Pulmonary artery endothelial cell (primary cell): ENCODE measurements at places on chromosomes 5 and 9. TPM values are rescaled to one million over a fixed set of nuclear protein-coding genes. Genes with fewer than 3 reads are reported as not detected.
A peak's percentile ranks its signal among the peaks of the same experiment; 100 is the strongest.

TRIM52 gene
- total RNA-seq, result 4.2 and 8.0 TPM in 2 replicates

DNA sequence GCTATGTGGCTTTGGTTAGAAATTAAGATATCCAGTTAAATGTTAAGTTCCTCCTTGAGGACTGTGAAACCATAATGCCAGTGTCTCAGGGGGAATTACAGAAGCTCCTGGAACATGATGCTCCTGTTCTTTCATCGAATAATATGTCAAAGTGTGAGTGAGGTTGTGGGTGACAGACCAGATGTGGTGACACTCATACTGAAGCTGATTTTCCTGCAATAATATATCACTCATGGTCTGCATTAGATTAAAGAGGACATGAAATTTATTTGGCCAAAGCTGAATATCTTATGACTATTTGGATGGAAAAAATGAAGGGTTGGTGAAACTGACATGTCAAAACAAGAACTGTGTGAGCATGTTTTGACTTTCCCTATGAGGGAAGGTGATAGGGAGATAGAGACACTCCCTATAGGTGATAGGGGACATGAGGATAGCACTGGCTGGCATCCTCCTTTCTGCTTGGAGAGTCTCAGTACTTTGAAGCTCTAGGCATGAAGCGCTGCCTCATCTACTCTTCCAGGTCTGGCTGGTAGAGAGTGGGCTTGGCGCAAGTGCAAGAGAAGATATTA, 173.5 kb downstream of the ARHGEF28 start:
- DNase-seq, result no peak

LCN1 gene
- not detected in 2 replicates for total RNA-seq

DNA sequence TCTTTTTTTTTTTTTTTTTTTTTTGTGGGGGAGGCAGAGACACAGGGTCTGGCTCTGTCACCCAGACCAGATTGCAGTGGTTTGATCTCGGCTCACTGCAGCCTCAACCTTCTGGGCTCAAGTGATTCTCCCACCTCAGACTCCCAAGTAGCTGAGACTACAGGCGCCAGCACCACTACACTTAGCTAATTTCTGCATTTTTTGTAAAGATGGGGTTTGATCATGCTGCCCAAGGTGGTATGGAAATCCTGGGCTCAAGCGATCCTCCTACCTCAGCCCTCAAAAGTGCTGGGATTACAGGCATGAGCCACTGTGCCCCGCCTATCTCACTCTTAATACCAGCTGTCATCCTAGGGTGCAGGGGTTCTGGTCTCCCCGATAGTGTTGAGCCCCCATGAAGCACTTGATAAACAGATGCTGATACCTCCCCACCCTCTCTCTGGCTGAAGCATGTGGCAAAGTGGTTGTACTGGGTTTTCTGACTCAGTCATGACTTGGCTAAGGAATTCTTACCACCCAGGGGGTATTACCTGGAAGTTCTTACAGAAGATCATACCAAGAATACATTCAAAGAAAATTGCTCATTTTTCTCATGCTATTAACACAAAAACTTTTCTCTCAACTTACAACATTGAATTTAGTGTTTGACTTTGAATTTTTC, 110.2 kb upstream of the DAPK1 start:
- DNase-seq, result no peak

DNA sequence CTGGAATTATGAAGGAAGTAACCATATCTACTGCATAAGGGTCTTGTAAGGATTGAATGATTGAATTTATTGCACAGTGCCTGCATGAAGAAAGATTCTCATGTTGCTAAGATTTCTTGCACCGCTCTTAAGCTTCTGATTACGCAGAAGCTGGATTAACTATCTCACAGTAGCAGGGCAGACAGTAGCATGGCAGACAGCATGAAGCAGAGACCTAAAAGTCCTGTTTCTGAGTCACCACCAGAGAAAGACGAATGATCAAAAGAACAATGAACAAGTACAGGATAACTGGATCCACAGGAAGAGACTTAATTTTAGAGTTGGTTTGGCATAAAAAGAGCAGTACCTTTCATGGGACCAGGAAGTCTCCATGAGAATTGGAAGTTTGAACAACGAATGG, 142.4 kb downstream of the MAPKAP1 start:
- DNase-seq, result no peak

PPIP5K2 gene
- 32.6 and 44.2 TPM in 2 replicates for total RNA-seq

GRCh38 chr5:59767681-59768151, 125.8 kb downstream of the PDE4D start:
- no peak for DNase-seq

- DNase-seq, result no peak
These were observed 42.8 kb upstream of the LHFPL2 start for GRCh38 chr5:78691084-78691960.

TLE1 gene
- 42.4 and 54.5 TPM in 2 replicates for total RNA-seq

HMHB1 gene
- total RNA-seq, result not detected in 2 replicates

PCDHB7 gene
- total RNA-seq, result 0.28 and 0.40 TPM in 2 replicates

DNA sequence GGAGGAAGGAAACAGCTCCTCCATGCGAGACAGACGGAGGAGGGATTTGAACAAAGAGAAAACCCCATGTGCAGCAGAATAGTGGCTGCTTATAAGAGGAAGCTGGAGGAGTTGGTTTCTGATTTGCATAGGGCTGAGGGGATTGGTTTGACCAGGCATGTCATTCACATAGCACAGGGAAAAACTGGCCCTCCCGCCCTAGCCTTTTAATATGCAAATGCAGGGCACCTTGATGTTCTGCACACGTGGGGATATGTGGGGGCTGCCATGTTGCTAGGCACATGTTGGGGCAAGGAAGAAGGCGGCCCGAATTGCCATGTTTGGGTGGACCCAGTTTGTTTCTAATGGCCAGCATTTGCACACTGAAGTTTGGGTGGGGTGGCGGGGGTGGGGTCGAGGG, 42.2 kb downstream of the OSMR start:
- DNase-seq, result no peak

DNA sequence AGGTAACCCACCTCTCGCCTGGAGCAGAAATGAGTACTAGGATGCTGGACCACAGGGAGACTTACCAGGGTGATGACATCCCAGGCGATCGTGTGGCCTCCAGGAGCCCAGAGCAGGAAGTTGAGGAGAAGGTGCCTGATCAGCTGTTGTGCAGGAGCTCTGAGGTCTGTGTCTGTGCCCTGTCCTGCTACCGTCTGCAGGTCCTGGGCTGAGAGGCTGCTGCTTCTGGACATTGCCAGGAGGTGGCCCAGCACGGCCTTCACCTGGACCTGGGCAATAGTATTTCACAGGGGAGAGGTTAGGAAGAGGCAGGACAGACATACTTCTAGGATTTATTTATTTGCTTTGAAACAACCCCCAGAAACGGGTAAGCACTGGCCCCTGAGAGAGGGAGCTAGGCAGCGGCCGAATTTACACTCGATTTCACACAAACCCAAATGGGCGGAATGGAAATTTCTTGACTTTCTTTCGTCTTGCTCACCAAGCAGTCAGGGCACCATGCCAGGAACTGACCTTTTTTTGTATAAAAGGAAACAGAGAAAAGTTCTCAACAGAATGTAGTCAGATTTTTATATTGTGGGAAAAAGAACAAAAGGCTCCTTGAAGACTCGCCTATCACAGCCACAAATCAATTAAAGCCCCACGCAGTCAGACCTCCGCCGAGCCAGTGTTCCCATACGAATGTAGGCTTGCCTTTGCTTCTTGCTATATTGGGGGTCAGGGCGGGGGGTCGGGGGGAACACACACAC, 210.3 kb downstream of the FANCC start:
- peak; percentile 47 for DNase-seq

- no peak for DNase-seq
These were observed 38.4 kb downstream of the ROR2 start for GRCh38 chr9:91911657-91912056.

GRCh38 chr9:110536822-110537221, 42.7 kb downstream of the SVEP1 start:
- DNase-seq, result no peak

DNA sequence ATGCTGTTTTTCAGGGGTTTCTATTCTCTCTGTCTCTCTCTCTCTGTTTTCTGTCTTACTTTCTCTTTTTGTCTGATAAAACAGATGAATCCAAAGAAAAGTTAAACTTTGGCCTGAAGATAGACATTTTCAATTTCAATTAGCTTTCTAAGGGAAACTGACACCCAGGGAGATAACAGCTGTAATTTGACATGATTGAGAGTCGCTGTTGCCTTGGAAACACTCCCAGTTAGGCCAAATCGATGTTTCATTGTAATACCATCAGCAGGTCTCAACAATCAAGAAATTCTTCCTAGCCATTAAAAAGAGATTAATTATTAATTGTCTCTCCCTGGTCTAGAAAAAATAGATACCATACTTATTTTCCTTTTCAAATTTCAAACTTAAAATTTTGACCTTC, 53.0 kb downstream of the ENTREP1 start:
- no peak for DNase-seq

GRCh38 chr5:7794823-7795222, 56.1 kb downstream of the CFAP90 start:
- DNase-seq, result no peak

SLC4A9 gene
- not detected in 2 replicates for total RNA-seq

PTGES gene
- 0.18 TPM in 1 of 2 replicates, not detected in the other for total RNA-seq

DNA sequence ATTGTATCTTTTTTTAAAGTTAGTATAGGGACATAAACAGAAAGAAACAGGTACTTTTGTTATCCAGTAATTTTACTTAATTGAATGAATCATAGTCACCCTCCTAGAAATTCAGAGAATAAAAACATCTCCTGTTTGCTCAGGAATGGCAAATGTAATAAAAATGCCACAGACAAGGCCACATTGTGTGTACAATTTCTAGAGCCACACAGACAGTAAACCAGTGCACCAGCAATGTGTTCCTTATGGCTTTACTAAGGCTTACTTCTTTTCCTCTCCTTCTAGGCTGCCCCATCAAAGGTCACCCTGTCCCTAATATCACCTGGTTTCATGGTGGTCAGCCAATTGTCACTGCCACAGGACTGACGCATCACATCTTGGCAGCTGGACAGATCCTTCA, 145.5 kb downstream of the SAXO1 start:
- DNase-seq, result no peak

DNA sequence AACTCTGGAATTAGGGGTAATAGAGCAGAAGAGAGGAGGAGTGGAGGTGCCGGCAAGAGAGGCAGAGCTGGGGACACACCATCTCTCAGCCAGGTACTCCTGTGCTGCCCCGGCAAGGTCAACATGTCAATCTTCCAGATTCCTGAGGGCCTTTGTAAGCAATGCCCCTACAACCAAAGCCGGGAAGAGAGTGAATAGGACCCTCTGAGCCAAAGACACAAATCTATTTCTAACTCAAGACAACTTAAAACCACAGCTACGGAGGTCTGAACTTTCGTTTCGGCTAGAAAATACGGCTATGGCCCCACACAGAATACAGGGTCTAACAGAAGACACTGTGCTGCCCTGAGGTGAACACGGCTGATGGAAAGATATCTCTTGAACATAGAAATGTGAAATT, 66.6 kb downstream of the SERINC5 start:
- DNase-seq, result no peak

LHFPL2 gene
- 40.0 and 56.3 TPM in 2 replicates for total RNA-seq

SARDH gene
- total RNA-seq, result 0.20 and 0.35 TPM in 2 replicates

DNA sequence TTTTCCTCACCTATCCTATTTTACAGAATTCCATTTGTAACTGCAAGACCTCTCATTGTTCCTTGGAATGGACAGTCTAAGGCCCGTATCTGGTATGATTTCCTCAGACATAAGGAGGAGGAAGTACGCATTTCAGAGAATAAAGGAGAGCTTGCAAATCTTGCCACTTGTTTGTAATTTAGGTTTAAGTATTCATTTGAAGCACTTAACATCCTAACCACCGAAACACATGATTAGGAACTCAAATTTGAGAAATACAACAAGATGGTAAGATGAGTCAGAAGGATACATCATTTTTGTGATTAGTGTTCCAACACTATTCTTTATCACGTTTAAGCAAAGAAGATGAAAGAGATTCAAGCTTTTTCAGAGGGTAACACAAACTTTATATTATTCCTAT, 3.9 kb upstream of the ZCCHC9 start:
- DNase-seq, result no peak

GMCL2 gene
- not detected in 2 replicates for total RNA-seq

DNA sequence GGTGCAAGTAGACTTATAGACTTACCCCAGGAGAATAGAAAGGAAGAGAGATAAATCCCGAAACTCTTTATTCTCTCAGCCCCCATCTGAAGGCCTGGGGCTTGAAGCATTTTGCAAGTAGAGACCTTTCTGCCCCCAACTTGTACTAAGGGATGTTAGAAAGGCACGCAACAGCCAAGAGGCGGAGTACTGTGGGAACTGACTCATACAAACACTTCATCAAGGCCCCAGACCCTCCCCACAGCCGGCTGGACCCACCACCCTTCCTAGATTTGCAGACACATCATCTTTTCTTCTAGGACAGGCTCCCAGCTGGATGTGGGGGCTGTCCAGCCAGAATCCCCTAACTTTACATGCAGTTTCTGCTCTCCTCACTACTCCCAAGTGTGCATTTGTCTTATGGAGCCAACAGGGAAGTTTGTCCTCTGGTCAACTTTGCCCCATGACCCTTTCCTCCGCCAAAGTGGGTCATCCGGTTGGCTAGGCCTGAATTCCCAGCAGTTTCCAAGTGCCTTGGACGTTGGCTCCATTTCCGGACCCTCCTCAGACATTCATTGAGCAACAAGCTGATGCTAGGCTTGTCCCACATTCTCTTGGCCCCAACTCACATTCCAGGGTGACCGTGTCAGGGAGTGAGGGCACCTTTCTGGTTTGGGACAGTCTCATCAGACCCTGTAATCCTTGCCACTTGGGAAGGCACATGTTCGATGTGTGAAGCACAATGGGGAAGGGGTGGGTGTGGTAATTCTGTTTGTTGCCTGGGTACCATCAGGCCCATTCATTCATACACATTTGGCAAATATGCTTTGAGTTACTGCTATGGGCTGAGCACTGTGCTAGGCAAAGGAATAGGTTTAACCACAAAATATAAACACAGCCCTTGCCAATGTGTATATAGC, 64.6 kb downstream of the ABLIM3 start:
- DNase-seq, result no peak

- DNase-seq, result peak; percentile 71
These were observed 56.7 kb downstream of the PCDH1 start for GRCh38 chr5:141821430-141821925.

DNA sequence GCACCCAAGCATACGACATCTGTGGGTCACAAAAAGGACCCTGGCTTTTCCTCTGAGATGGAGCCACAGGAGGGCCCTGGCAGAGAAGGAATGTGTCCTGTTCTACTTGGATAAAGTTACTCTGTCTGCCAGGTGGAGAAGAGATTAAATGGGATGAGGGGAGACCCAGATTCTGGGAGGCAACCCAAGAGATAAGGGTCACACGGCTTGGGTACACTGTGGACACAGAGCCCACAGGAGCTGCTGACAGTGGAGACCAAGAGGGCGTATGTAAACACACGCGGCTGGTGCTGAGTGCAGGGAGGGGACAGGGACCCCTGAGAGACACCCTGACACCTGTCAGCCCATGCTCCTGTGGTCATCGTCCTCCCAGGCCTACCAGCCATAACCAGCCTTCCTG, 6.2 kb downstream of the CDK20 start:
- DNase-seq, result no peak

GRCh38 chr5:107864793-107865192, 194.1 kb upstream of the EFNA5 start:
- DNase-seq, result no peak

- DNase-seq, result no peak
These were observed 731.6 kb downstream of the DNAH5 start for GRCh38 chr5:13212886-13213285.

GRCh38 chr5:136192015-136192525, 892 bp downstream of the SMIM32 start:
- no peak for DNase-seq
